ENCODE measurements at places on chromosomes 3 and 15. TPM values are rescaled to one million over a fixed set of nuclear protein-coding genes. Genes with fewer than 3 reads are reported as not detected.

SI gene
- not detected for total RNA-seq

GRCh38 chr3:550471-550870, 353.9 kb downstream of the CHL1 start:
- no peak for DNase-seq

COLQ gene
- total RNA-seq = 2.1 TPM

DNA sequence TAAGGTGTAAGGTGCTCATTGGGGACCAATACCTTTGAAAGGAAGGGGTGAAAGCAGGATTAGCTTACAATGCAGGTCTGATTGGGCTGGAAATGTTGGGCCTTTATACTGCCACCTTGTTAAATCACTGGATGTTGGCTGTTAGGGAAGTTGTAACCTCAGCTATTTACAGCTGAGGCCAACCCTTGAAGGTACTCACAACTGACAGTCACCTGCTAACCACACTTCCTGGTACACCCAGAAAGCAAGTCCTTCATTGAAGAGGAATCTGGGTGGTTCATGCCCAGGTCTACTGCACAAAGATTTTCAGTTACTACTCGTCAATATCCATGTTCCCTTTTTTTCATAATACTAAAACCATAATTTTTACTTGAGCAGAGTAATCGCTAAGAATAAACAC, 65.4 kb upstream of the CLDN18 start:
- no peak for DNase-seq

DNA sequence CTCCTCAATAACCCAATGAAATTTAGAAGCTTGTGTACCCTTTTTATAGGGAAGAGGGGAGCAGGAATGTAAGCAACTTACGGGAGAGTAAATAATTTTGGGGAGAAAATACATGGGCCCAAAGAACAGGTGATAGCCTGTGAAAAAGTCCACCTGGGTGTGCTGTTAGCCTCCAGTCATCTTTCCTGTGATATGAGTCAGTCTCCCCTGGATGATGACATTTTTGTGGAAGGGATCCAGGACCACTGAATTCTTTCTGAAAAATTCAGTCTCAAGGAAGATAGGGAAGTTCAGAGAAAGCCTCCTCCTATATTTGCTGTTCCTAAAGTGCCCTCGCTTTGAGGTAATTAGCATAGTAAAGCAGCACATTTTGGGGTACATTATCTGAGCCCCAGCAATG, 149.8 kb downstream of the SQOR start:
- no peak for DNase-seq

DNA sequence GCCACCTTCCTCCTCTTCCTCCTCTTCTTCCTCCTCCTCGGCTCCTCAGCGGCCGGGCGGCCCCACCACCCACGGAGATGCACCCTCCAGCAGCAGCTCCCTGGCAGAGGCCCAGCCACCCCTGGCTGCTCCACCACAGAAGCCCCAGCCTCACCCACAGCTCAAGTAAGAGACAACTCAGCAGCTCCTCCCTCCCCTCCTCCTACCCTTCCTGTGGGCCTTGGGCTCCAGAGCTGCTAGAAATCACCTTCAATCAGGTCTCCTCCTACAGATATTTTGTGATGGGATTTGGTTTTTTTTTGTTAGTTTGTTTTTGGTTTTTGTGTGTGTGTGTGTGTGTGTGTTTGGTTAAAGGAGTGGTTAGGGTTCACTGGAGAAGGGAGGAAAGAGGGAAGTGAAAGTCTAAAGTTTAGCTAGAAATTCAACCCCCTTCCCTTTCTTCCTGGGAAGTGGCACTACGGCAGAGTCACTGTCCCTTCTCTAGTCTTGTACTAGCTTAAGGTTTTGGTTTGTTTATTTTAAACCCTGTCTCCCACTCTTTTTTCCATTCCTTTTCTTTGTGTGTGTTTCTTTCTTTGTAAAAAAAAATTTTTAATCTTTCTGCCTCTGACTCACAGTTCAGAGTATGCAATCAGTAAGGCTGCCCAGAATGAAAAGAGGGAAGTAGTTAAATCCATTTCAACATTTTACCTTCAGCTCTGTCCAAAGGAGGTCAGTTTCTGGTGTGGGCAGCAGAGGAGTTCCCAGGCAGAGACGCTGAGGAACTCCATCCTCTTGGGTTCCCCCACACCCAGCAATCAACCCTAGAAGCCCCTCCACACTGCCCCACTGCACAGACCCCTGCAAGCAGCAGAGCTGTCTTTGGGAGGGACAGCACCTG, 29.0 kb upstream of the TIMP4 start:
- DNase-seq = no peak

DNA sequence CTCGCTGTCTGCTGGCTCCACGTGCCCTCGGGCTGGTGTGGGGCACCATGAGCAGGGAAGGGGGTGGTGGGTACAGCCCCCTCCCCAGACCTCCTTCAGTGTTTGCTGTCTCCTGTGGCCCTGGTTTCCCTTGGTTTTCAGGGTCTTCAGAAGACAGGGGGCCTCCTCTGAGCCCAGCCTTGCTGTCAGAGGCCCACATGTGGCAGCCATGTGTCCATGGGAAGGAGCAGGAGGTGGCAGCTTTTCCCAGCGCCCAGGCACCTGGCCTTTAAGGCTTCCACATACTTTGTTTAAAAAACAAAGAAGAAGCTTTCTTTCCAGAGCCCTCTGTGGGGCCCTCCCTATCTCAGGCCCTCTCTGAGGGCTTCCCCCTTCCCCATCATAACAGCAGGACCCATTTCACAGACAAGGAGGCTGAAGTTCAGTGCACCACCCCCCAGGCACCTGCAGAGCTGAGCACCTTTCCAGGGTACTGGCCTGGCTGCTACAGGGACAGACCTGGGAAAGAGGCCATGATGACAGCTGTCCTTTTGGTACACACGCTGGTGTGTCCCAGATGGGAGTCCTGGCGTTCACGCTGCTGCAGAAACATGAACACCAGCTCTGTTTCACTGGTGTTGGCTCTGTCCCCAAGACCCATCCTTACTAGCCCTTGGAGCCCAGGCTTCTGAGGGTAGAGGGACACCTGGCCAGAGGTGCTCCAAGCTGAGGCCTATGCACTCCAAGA, 73.7 kb downstream of the DNAJB8 start:
- no peak for DNase-seq

All from endothelial cell (in vitro differentiated cells).